ENCODE measurements at places on chromosomes 2 and 18. TPM values are rescaled to one million over a fixed set of nuclear protein-coding genes. Genes with fewer than 3 reads are reported as not detected.

AOX1 gene
- total RNA-seq, result 23.6 TPM

SCYGR4 gene
- not detected for total RNA-seq

ORC2 gene
- 12.7 TPM for total RNA-seq

ALKAL2 gene
- total RNA-seq, result 1.3 TPM

C2orf92 gene
- total RNA-seq, result 2.0 TPM

CD302 gene
- total RNA-seq, result 23.0 TPM

COL6A3 gene
- 1,372 TPM for total RNA-seq

CRIM1 gene
- total RNA-seq, result 108 TPM

STON1 gene
- 24.6 TPM for total RNA-seq

CYP1B1 gene
- 146 TPM for total RNA-seq

FOXD4L1 gene
- 0.16 TPM for total RNA-seq

TANK gene
- 57.8 TPM for total RNA-seq

PLEKHB2 gene
- 43.3 TPM for total RNA-seq

TMEM247 gene
- not detected for total RNA-seq

TACR1 gene
- 0.09 TPM for total RNA-seq

PTPRN gene
- total RNA-seq, result 1.8 TPM

DTNA gene
- 34.3 TPM for total RNA-seq

HOXD1 gene
- total RNA-seq, result not detected

LCT gene
- not detected for total RNA-seq

LRRTM4 gene
- 1.5 TPM for total RNA-seq

LBX2 gene
- 3.0 TPM for total RNA-seq

CYP26B1 gene
- 2.5 TPM for total RNA-seq

SKOR2 gene
- total RNA-seq, result not detected

ARHGEF4 gene
- total RNA-seq, result 5.2 TPM

MROH2A gene
- under 0.01 TPM for total RNA-seq

ATP9B gene
- total RNA-seq, result 22.0 TPM

IL1R1 gene
- total RNA-seq, result 152 TPM

EMX1 gene
- total RNA-seq, result not detected

RTP5 gene
- total RNA-seq, result not detected

Data from fibroblast of the aortic adventitia (primary cell).